Stimulated activated CD4-positive, alpha-beta T cell treated with anti-CD3 and anti-CD28 coated beads, Interleukin-1b, Interleukin-23, amount 100 ng/mL, for 1 hour (primary cell): ENCODE measurements at places on chromosomes 2 and 18.

- DNase-seq, result no peak
Measured at GRCh38 chr18:35438480-35439234, 59.1 kb downstream of the INO80C start.

DNA sequence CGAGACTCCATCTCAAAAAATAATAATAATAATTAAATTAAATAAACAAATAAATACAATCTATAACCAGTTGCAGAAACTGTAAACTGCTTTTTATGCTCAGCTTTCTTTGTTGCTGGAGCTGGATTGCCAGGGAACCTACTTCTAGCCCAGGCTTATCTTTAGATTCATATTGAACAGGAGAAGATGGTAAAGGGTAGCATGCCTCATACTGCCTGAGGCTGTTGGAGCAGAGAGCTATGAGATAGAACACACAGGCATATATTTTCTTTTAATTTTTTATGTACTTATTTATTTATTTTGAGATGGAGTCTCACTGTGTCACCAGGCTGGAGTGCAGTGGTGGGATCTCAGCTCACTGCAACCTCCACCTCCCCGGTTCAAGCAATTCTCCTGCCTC lies 28.7 kb upstream of the EML4 start:
- DNase-seq, result no peak

DNA sequence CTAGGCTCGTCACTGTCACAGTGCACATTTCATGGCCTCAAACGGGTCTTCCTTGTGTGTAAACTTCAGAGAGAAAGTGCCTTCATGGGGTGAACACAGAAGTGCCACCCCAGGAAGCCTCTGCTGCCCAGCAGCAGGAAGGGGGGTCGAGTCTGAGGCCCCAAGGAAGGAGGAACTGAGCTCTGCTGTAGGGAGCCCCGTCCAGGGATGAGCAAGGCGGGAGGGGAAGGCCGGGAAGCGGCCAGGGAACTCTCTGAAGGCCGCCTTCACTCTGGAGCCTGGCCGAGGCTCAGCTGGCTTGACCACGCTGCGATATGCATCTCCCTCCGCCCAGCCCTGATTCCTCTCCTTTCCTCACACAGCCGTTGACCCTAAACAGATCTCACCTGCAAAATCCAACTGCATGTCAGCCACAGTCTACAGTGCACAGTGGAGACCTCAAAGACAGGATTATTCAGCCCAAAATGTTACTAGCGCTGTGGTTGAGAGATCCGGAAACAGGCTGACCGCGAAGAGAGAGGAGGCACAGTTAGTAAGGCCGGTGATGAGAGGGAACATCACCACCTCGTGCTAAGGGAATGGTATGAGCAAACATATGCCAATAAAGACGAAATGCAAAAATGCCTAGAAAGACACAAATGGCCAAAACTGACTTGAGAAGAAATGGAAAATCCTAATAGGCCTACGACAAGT lies 34.2 kb upstream of the CTDP1 start:
- no peak for DNase-seq

- DNase-seq, result no peak
Measured at GRCh38 chr2:126908721-126909177, 10.1 kb downstream of the TEX51 start.

GRCh38 chr2:63856303-63856603 lies 14.6 kb downstream of the UGP2 start:
- DNase-seq, result no peak

DNA sequence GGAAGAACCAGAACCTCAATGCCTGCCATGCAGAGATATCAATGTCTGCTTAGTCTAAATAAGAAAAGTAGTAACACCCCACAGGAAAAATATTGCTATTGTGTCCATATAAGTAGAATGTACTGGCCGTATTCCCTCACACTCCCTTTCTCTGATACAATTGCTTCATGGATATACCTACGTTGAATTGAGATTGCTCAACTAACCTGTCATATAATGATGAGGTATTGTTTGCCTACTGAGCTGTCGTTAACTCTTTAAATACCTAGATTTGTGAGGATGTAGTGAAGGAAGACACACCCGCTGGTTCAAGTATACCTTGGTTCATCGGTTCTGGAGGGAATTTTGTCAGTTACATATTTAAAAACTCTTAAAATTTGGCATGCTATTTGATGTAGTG lies 480.7 kb upstream of the TCF4 start:
- DNase-seq, result no peak

GRCh38 chr2:241482126-241482955 lies 26.0 kb downstream of the STK25 start:
- no peak for DNase-seq

GRCh38 chr18:26771524-26771923 lies 94.0 kb downstream of the AQP4 start:
- DNase-seq, result no peak

DNA sequence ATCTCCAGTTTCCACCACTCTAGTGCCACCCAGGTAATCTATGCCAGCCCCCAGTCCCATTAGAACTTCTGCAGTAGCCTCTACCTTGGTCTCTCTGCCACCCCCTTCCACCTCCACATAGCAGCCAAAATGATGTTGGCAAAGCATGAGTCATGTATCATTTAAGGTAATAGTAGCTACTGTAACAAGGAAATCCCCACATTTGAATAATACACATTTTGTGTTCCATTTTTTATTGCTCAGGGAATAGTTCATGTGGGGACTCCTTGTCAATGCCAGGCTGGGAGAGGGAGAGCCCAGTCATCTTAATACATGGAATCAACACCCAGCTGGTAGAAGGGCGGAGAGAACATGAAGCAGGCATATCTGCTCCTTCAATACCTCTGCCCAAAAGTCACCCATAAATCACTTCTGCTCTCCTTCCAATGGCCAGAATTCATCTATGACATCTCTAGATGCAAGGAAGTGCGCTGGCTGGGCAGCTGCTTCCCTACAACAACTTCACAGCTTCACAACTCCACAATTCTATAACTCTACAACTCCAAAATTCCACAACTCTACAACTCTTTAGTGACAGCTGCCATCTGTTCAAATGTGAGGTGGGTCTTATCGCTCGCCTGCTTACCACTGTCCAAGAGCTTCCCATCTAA lies 70.6 kb upstream of the GLS start:
- no peak for DNase-seq

DNA sequence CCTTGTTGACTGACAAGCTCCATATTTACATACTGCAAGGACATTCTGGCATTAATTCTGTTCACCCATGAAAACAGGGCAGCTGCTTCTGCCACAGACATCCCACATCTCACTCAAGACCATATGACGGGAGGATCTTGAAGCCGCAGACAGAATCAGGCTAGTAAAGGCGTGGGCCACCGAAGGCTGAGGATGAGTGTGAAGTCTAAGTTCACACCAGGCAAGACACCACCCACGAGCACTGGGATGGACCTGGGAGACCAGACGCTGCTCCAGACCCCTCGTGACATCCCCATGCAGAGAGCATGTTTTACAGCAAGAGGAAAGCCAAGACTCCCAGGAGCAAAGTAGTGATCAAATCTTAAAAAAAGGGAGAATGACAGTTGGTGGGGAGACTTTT lies 3.2 kb downstream of the FHL2 start:
- no peak for DNase-seq

- no peak for DNase-seq
Measured at GRCh38 chr18:27715751-27716150, 461.2 kb downstream of the CDH2 start.

- DNase-seq, result no peak
Measured at GRCh38 chr2:59440491-59440890, 1113.0 kb downstream of the BCL11A start.

- no peak for DNase-seq
Measured at GRCh38 chr18:41996020-41996419, 41.0 kb downstream of the PIK3C3 start.

DNA sequence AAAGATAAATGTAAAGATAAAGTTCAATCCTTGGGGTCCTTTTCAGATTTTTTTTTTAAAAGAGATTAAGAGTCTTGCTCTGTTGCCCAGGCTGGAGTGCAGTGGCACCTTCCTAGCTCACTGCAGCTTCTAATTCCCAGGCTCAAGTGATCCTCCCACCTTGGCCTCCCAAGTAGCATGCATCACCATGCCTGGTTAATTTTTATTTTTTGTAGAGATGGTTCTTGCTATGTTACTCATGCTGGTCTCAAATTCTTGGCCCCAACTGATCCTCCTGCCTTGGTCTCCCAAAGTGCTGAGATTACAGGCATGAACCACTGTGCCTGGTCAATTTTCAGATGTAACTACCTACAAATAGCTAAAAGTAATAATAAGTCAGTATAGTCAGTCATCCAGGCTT lies 21.1 kb downstream of the NFE2L2 start:
- DNase-seq, result no peak

DNA sequence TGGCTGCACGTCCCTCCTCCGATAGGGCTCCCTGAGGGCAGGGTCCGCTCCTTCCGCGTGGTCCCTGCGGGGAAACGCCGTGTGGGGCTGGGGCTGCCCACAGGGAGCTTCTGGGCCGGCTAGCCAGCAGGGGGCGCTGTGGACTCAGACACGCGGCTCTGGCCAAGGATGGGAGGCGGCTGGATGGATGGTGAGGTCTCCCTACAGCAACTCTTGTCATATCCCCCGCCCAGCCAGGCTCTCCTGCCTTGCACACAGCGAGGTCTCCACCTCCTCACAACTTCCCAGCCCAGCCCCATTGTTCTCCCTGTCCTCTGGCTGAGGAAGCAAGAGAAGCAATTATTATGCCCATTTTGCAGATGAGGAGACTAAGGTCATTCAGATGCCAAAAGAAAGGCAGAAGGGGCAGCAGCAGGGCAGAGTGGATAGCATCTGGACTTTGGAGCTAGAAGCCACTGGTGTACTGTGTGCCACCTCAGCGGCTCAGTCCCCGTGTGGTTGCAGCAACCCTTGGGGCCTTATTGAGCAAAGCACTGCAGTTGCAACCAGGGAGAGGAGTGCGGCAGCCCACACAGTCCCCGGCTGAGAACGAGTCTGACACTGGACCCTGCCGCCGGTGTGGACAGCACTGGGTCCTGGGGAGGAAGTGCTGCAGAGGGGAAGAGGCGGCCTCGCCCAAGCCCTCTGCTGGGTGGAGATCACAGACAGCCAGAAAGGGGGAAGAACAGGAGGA lies 99.0 kb downstream of the ZFP36L2 start:
- DNase-seq, result peak; percentile 85

DNA sequence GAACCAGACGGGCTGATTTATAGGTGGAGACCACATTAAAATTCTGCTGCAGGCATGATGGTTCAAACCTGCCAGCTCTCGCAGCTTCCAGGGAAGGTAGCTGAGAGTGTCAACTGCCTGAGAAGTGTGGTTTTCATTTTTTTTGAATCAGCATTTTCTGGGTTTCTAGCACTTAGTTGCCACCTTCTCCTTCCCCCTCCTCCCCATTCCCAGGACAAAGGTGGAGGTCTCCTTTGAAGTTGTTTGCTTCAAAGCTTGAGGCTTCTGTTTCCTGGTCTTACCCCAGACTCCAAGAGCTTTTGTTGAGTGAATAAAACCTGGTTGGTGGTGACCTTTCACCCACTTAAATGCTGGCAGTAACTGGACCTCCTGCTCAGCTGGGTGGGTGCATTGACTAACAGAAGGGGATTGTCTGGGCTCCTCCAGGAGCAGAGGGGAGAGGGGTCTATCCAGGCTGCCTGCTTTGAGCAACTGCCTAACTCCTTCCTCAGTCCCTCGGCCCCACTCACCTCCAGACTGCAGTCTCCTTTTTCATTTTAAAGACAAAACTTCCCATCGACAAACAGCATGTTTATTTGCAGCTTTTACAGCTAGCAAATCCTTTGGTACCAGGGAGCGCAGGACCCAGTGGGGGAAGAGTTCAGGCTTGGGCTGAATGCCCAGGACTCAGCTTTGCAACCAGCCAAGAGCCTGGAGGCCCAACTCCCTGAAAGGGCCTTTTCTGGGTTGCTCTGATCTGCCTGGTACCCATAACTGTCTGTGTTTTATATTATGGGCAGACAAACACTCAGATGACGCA lies 3.5 kb downstream of the RHOB start:
- DNase-seq, result no peak

DNA sequence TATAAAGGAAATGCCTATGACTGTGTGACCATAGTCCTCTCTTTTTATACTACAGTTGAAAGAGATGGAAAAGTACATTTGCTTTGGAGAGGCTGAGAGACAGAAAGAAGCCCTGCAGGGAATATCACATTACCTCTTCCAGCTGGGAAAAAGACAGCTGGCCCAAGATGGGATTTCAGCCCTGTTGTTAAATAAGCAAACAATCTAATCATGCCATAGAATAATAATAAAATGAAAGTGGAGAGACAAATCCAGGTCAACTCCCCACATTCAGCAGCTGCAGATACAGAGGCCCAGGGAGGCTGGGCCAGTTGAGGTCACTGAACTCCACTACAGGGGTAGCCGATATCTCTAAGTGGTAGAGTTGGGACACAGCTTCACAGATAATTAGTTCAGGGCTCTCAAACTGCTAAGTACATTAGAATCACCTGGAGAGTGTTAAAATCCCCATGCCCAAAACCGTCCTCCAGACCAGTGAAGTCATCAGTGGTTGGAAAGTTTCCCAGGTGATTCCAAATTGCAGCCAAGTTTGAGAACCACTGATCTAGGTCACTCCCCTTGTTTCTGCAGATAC lies 81.9 kb downstream of the MOGAT1 start:
- no peak for DNase-seq

- DNase-seq, result no peak
Measured at GRCh38 chr2:158269143-158269542, 167.5 kb downstream of the UPP2 start.

DNA sequence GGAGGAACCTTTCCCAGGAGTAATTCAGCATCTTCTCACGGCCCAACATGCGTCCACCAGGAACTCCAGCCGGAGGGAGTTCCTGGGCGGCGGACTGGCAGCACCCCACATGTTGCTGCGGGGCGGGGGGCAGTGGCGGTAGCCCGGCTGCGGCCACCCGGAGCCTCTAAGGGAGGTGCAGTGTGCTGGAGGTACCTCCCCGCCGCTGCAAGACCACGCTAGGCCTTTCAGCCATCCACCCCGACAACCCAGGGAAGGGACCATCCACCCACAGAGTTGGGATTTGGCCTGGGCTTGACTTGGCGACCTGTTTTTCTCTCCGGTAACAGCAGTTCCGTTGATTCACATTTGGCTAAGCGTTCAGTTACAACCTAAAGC lies 625 bp downstream of the LYPD6 start:
- DNase-seq, result no peak

GRCh38 chr2:148853458-148853857 lies 21.6 kb upstream of the KIF5C start:
- no peak for DNase-seq

DNA sequence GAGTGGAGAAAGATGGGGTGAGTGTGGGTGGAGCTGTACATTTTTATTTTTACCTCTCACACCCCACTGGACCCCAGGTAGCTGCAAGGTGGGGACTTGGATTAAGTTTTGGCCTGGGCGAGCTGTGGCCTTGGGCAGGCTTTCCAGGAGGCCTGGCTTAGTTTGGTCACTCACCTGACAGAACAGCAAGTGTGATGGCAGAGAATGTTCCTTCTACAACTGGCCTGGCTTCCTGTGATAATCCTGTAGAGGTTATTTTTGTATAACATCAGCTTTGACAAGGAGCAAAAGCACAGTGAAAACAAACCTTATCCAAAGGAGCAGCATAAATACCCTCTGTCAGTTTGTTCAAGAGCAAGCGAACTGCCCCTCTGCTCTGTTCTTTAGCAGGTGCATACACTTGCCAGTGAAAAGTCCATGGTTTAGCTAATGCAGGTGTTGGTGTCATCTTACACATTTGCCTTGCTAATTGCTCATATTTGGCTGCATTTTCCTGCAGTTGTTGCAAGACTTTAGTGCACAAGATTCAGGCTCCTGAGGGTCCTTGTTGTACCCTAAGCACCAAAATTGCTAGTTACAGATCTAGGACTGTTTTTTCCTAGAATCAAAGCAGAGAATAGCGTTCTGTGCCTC lies 6.3 kb downstream of the THNSL2 start:
- no peak for DNase-seq
